AG10803 (cell line): ENCODE measurements at places on chromosomes 1 and 21.

DNA sequence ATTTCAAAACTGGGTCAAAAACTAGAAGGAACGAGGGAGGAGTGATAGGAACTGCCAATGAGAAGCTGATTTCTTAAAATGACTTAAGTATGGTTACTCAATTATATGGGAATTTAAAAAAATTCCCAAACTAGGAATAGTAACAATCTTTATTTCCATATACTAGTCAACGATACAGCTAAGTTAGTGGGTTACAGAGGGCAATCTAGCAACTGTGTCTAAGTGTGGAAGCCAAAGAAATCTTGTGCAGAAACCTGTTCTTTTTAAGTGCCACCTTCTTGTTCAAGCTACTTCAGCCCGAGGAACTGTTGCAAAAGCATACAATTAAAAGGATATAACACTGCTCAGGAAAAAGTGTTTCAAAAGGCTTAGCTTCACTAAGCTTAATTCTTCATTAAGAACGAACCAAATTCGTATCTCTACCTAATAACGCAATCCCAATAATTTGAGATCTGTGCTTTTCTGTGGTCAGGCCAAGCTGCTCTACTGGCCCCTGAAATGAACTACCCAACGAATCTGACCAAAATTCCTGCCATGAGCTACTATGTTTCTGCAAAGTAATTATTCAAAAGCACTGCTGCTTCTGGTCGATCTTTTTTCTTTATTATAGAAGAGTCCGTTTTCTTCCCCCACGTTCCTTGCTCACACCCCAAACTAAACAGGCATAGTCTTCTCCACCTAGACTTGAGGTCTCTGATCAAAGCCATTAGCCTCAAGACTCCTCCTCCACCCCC is 1.8 kb downstream of the USP24 start:
- no peak for DNase-seq

DNA sequence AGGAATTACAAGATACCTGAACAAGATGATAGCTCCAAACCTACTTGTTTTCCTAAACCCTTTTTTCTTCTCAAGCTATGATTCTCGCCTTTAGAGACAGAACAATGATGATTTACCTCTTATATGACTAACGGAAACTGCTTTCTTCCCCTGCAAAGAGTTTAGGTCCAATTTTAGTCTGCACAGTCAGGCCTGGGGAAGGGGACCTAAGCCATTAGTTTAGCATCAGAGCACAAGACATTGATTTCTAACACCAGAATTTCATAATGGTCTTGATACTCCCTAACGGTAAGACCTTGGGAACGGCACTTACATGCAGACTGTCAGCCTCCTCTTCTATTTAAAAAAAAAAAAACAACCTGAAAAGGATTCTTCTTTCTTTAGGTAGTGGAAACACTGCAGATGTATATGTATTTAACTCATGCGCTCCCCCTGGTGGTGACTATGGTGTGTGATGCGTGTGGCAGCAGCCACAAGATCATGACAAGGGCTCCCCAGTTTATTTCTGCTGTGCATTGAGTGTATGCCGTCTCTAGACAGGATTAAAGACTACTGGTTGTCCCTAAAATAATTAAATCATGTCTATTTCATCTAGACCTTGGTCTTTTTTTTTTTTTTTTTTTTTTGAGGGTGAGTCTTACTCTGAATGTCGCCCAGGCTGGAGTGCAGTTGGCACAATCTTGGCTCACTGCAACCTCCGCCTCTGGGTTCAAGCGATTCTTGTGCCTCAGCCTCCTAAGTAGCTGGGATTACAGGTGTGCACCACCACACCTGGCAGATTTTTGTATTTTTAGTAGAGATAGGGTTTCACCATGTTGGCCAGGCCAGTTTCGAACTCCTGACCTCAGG is 37.3 kb upstream of the TMEM222 start:
- DNase-seq, result peak; percentile 69

GRCh38 chr1:98103617-98104285 is 182.9 kb upstream of the DPYD start:
- DNase-seq, result peak; percentile 16

GRCh38 chr1:71944006-71944405 is 338.3 kb downstream of the NEGR1 start:
- no peak for DNase-seq

DNA sequence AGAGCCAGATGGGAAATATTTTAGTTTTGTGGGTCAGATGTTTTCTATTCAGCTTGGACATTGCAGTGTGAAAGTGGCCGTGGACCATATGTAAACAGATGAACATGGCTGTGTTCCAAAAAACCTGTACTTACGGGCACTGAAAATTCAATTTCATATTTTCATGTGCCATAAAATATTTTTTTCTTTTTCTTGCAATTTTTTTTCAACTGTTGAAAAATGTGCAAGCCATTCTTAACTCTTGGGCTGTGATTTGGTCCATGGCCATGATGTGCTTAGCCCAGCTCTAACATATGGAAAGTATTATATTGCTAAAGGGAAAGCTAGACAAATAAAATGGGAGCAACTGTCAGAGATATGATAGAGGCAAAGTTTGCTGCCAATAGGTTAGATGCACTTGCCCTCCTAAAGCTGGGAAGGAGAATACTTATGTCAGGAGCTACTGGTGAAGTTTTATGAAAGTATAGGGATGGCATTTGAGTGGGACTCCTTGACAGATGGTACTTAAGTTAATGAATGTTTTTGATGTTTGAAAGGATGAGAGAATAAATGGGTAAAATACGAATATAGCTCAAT is 240.3 kb downstream of the RYR2 start:
- DNase-seq, result no peak

DNA sequence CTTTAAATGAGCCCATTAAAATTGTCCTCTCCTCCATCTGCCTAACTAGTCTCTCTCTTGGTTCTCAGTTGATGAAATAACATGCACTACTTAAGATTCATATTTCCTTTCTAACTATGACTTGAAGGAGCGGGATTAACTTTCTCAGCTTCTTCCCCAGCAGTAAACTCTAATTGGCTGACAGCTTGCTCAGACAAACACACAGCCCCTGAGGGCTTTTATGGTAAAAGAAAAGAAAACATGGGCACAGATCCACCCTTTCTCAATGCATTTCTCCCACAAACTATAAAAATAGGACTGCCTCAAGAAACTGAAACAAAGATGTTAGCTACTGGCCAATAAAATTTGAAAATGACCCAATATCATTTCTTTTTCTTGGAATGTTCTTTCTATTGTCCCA is 703.1 kb downstream of the ADGRL2 start:
- DNase-seq, result no peak

DNA sequence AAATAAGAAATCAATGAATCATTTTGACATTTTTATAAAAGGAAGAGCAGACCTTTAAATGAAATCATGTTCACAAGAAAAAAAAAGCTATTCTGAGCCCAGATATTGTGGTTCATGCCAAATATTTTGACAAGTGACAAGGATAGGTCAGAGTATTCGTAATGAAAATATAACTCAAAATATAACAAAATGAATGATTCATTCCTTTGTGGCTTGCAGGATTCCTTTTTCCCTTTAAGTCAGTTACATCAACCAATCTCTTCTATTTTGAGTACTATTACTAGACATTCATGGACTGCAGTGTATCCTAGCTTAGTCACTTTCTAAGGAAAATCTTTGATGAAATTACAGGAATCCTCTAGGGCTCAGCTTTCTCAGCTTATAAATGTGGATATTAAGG is 188.7 kb downstream of the COL11A1 start:
- peak; percentile 22 for DNase-seq

- peak; percentile 33 for DNase-seq
These were observed 60.6 kb downstream of the PTPRC start for GRCh38 chr1:198699167-198700015.

GRCh38 chr1:47181955-47182675 is 7.7 kb downstream of the PDZK1IP1 start:
- peak; percentile 27 for DNase-seq

DNA sequence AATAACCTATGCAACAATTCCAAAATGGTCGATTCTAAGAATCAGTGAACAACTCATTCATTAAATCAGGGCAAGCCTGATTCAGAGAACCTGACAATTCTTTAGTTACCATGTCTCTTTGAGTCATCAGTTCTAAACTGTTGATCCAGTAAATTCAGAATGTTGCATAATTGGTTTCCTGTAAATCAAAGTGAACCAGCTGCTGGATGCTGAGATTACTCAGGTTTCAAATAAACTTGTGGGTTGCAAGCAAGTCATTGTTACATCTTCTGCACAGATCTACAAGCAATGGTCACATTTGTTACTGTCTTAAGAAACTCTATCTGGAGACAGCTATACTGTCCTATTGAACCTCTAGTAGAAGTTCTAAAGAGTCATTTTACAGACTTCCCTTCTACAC is 16.5 kb downstream of the PLA2G2D start:
- DNase-seq, result peak; percentile 73
